ENCODE measurements at places on chromosomes 3 and 15.
A peak's percentile ranks its signal among the peaks of the same experiment; 100 is the strongest.

DNA sequence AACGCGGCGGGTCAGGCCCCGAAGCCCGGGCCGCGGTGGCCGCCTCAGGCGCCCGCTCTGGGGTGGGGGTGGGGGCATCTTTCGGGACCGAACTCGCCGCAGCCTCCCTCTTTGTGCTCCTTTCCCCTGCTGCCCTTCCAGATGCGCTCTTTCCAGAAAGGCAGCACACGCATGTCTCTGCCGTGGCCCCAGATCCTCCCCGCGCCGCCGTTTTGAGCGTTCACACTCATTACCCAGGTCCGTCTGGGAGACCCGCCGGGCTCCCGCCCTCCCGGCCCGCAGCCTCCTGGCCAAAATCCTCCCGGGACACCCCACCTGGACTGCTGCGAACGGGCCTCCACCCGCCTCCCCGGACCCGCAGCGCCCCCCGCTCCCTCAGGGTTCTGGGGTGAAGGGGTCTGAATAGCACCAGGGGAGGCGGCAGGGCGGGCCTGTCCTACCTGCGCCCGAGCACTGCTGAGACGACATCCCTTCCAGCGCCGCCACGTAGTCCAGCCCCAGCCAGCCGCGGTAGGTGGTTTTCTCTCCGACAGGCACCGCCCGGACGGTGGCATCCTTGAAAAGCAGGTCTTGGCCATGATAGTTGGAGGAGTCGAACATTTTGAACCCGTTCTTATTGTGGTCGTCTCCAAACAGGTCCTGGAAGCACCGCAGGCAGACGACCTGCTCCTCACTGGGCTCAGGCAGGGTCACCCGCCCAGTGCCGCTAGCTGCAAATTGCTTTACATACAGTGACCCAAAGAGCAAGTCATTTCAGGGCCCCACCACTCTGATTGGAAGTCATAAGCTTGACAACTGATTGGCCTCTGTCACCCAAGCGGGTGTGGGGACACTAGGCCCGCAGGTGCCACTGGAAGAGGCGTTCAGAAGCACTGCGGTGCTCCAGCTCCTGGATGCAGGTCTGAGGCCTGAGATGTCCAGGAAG is 25.9 kb downstream of the MELTF start:
- DNase-seq: no peak

GRCh38 chr15:22918056-22918455 is 62.1 kb downstream of the CYFIP1 start:
- DNase-seq: no peak

- no peak for DNase-seq
Observed at GRCh38 chr15:25655207-25655948, 207.7 kb downstream of the ATP10A start.

DNA sequence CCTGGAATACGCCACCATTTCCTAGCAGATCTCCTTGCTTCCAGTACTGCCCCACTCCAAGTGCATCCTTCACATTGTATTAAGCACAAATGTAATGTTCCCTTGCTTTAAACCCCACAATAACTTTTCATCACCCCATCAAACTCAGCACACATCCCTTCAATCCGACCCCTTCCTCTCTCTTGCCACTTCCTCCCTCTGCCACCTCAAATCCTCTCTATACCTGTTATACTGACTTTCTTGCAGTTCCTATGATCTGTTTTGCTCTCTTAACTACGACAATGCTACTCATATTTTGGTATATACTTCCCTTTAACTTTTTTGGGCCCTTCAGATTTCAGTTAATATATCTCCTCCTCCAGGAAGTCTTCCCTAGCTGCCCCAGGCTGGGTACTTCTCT is 14.1 kb downstream of the PARL start:
- no peak for DNase-seq

DNA sequence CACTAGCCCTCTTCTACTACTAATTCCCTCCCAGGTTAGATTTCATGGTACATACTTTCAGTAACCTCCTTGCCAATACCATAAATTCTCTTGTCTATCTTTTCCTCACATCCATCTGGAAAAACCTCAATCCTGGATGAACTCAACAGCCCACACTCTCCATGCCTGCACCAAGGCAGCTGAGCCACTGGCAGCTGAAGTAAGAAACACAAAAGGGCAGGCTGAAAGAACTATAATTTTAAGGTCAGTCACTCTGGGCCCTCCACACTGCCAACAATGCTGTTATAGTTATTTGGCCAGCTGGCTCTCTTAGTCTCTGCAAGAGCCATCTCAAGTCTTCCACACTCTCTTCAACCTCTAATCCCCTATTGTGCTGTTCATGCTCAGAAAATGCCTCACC is 15.1 kb upstream of the TIPARP start:
- no peak for DNase-seq

GRCh38 chr15:68348081-68348480 is 70.5 kb downstream of the FEM1B start:
- DNase-seq: no peak

- DNase-seq: no peak
Observed at GRCh38 chr3:27528791-27529190, 44.6 kb upstream of the SLC4A7 start.

GRCh38 chr3:152043620-152044019 is 170.2 kb downstream of the SUCNR1 start:
- no peak for DNase-seq

GRCh38 chr3:85337895-85338294 is 379.1 kb downstream of the CADM2 start:
- DNase-seq: no peak

DNA sequence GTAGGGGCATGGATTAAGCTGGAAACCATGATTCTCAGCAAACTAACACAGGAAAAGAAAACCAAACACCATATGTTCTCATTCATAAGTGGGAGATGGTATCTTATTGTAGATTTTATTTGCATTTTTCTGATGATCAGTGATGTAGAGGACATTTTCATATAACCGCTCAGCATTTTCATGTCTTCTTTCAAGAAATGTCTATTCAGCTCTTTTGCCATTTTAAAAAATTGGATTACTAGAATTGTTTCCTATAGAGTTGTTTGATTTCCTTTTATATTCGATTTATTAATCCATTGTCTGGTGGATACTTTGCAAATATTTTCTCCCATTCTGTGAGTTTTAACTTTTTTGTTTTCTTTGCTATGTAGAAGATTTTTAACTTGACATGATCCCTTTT is 682.2 kb upstream of the BCHE start:
- DNase-seq: no peak

DNA sequence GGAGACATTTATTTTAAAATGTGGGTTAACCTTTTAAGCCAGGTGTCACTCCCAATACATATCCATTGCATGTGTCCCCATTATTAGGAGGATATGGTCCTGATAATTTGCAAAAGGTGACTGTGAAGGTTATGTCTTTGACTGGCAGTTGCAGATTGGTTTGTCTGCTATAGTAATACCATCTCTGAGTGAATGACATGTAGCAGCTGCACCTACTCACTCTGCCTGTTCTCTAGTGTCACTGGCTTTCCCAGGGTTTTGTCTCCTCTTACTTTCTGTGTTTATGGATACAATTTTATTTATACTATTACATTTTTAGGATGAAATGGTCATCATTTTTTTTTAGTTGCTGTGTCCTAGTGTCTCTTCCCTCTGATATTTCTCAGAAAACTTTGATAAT is 393.2 kb downstream of the C3orf38 start:
- no peak for DNase-seq

- DNase-seq: no peak
Observed at GRCh38 chr3:117191245-117191644, 481.7 kb downstream of the TUSC7 start.

DNA sequence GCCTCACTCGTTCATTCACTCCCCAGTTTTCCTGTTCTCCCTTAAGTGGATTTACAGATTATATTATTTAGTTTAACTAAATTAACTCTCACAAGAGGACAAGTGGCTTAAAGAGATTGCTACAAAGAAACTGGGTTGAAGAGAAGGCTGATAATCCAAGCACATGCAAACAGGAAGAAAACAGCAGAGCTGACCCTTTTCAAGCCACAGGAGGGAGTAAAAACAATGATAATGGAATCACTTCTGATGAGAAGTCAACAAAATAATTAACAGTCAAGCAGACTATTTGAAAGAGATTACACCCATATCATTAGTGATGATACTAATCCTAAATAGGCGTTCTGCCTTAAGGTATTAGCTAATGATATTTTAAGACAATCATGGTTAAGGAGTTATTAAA is 31.7 kb downstream of the BOC start:
- DNase-seq: no peak

GRCh38 chr15:68691705-68692104 is 112.9 kb downstream of the CORO2B start:
- no peak for DNase-seq

DNA sequence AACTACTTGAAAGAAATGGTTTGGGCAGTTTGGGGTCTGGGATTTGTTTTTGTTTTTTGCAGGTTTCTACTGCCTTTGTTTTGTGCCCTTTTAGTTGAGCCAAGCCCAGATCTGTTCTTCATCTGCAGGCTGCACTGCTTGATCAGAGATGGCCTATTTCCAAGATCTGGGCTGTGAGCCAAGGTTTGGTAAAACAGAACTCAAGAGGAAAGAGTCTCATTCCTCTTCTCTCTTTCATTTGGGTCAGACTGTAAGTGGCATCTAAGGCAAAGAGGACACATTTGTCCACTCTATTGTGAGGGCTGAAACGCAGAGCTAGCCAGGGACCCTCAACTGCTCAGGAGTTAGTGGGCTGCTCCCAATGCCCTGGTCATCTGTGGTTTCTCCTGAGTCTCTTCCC is 104.4 kb upstream of the UBE3A start:
- no peak for DNase-seq

DNA sequence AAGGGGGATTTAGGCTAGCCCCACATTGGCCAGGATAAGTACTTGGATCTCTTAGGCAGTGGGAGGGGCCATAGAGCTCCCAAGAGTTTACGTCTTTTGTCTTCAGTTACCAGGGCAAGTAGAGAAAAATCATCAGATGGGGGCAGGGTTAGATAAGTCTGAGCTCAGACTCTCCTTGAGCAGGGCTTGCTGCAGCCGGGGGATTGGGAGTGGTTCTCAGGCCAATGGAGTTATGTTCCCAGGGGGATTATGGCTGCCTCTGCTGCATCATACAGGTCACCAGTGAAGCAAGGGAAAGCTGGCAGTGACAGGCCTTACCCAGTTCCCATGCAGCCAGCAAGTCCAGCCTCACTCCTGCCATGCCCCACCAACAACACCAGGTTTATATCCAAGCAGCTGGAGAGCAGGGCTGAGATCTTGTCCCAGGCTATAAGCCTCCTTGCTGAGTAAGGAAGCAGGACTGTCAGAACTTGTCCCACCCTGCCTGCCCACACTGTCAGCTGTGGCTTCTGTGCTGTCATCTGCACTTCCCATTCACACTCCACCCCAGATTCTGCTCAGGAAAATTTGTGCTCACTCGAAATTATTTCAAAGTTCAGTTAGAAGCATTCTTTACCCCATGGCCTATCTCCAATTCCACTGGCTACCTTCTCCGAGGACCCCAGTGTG is 215.3 kb downstream of the FAM43A start:
- DNase-seq: no peak

DNA sequence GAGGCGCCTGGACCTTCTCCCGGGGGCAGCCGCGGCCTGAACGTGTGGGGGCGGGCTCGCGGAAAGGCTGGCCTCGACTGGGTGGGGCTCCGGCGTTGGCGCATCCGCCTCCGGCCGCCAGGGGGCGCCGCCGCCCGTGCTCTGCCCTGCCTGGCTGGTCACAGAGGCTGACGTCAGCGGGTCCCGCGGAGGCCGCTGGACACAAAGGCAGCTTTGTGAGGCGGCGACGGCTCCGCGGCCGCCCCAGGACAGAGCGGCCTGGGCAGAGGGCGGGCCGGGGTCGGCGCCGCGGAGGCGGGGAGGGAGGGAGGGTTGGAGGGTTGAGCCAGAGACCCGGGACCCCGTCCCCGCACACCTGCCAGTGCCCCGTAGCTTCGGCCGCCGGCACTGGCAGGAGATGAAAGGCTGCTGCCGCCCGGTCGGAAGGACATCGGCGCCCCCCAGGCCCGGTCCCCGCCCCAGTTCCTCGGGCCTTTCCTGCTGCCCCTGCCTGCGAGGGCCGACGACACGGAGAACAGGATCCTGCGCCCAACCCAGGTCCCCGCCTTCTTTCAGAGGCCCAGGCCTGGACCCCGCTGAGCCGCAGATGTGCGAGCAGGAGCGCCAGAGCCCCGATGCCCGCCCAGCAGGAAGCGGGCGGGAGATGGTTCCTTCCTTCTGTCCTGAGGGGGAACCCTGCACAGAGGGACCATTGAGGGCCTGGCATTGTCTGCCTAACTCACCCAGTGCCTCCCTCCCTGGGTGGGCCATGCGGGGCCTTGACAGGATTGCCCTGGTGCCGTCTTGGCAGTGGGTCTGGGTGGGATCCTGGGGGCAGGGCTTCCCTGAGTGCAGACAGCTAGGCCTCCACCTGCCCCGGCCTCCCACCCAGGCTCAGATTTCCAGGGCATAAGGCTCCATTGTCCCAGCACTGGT is 8.7 kb upstream of the SEMA3B start:
- peak; percentile 82 for DNase-seq

GRCh38 chr3:12994357-12994606 is 78.9 kb downstream of the IQSEC1 start:
- DNase-seq: no peak

DNA sequence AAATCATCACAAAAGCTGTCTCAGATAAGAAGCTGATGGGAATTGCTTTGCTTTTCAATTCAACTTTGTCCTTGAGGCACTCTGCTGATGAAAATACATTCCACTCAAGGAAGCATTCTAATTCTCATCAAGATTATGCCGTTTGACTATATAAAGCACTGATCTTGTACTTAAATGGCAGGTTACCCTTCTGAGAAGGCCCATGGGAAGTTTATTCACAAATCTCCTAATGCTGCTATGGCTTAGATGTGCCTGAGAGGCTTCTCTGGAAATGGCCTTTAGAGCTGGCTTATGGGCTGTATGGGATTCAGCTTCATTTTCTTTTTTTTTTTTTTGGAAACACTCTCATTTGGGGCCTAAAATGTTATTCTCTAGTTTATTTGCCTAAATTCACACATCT is 69.7 kb upstream of the ARNT2 start:
- no peak for DNase-seq

- no peak for DNase-seq
Observed at GRCh38 chr15:33649217-33649933, 318.9 kb upstream of the CHRM5 start.

- DNase-seq: no peak
Observed at GRCh38 chr15:96158938-96159337, 171.6 kb upstream of the NR2F2 start.

DNA sequence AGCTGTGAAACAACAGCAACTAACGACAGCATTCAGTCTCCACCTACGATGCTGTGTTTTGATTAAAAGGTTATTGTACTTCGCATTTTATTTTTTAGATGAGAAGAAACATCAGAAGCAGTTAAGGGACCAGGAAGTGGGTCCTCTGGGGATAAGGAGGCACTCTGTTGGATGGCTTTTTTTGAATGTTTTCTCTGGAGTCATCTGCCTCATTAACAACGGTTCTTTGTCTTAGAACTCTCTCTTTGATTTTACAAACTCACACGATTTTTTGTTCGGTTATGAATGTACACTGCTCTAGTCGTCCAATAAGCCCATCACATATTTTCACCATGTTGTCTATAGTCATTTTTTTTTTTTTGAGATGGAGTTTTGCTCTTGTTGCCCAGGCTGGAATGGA is 36.0 kb upstream of the ARPIN start:
- DNase-seq: no peak

DNA sequence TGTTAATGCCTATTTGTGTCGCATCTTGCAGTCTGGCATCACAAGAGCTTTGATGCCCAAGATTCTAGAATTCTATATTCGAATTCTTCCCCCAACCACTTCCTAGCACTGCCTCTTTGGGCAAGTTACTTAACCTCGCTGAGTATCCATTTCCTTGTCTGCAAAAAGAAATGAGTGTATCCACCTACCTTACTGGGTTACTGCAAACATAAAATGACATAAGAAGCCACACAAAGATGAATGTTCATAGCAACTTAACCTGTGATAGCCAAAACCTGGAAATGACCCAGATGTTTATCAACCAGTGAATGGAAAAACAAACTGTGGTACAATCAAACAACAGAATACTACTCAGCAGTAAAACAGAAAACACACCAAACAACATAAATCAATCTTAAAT is 24.9 kb downstream of the RFTN1 start:
- no peak for DNase-seq

All from activated naive CD4-positive, alpha-beta T cell treated with Interleukin-2 at 50 U/mL for 16 hours (primary cell).